Activated naive CD4-positive, alpha-beta T cell treated with anti-CD3 and anti-CD28 coated beads, Interleukin-2, amount 10 ng/mL, durations not matched to agents 7 days and 5 days (primary cell): ENCODE measurements at places on chromosomes 2 and 18.

DNA sequence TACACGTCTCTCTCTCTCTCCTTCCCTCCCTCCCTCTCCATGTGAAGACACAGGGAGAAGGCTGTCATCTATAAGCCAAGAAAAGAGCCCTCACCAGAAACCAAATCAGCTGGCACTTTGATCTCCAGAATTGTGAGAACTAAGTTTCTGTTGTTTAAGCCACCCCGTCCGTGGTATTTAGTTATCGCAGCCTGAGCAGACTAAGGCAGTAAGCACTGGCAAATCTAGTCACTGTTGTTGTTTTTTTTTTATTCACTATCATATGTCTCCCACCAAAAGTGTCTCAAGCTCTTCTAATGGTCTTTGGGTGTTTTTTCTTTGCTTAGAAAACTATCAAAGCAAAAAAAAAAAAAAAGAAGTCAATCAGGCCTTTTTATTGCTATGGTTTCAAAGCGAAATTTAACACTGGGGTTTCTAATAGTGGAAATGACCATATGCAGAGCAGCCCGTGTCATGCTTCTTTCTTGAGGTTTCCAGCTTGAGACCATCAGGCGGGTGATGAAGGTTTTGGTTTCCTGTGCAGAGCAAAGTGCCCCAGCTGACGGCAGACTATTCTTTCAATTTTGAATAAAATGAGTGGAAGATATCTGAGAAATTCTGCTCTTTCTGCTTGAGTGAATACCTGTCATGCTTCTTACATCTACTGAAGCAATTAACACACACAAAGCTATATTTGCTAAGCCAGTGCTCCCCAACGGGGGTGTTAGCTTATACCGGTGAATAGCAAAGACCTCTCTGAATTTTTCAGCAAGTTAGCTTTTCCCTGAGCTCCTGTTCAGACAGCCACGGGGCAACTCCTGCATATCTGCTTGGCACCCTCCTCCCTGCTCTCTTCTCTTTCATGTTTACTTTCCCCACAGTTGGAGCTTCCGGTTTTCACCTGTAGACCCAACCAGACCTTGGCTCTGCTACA is 394.1 kb upstream of the ATP5MC3 start:
- no peak for DNase-seq
- no peaks in the 10 kb centered on the region for H3K4me1 ChIP-seq

- H3K4me1 ChIP-seq, result no peaks in the 10 kb centered on the region
- H3K27me3 ChIP-seq, result peaks cover 35% of the 10 kb centered on the region
- no peak overlapping the region for H3K27ac ChIP-seq
- DNase-seq, result no peak
- H3K36me3 ChIP-seq, result no peaks in the 10 kb centered on the region
These were observed 163.9 kb downstream of the GFPT1 start for GRCh38 chr2:69222953-69223658.

DNA sequence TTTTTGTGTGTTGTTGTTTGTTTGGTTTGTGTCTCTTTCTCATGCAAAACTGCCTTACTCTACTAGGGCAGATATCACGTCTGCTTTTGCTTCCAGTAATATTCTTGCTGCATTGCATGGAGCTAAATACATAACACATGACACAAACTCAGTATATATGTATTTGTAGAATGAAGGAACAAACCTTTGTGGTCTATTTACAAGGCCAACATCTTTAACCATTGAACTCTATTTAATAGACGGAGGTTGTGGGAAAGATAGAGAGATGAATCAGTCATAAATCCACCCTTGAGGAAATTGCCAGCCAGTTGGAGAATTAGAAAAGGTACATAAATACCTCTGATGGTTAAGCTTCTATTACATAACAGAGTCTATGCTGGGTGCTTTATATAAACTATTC is 26.0 kb upstream of the IL1RL1 start:
- peaks cover 2% of the 10 kb centered on the region for H3K36me3 ChIP-seq
- no peak overlapping the region for H3K4me3 ChIP-seq
- H3K4me1 ChIP-seq, result peaks cover 14% of the 10 kb centered on the region

DNA sequence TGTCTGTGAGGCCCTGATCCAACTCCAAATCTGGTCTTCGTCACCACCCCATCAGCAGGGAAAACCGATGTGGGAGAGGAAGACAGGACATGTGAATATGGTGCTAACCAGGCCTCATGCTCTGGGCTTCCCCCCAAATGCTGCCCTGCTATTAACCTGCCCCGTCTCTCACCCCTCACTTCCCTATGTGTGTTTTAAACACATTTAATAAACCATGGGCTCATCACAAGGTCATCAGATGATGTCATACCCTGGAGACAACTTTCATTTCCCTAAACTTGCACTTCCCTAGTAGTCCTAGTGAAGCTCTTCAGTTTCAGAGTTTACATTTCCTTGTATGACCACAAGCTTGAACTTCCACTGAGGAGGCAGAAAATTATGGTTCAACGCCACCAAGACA is 49.9 kb downstream of the CD8B2 start:
- H3K36me3 ChIP-seq, result no peaks in the 10 kb centered on the region
- DNase-seq, result no peak
- H3K27me3 ChIP-seq, result peaks cover 16% of the 10 kb centered on the region

DNA sequence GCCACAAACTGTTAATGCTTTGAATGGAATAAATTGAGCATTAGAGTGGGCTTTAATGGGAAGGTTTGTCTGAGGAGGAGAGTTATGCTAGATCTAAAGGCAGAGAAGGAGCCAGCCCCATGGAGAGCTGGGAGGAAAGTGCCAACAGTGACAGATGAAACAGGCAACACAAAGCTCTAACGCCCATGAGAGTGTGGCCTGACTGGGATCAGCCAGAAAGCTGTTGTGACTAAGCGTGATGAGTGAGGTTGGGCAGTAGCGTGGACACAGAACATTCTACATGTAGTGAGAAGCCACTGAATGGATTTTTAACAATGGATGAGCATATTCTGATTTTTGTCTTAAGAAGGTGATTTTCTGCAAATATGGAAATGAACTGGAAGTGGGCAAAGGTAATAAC is 185.3 kb upstream of the SIX2 start:
- DNase-seq, result no peak
- H3K27ac ChIP-seq, result no peak overlapping the region
- no peaks in the 10 kb centered on the region for H3K4me1 ChIP-seq
- H3K27me3 ChIP-seq, result peaks cover 10% of the 10 kb centered on the region
- no peak overlapping the region for H3K4me3 ChIP-seq
- H3K36me3 ChIP-seq, result no peaks in the 10 kb centered on the region

- H3K27ac ChIP-seq, result no peak overlapping the region
- H3K4me1 ChIP-seq, result no peaks in the 10 kb centered on the region
- H3K4me3 ChIP-seq, result no peak overlapping the region
- H3K36me3 ChIP-seq, result no peaks in the 10 kb centered on the region
These were observed 186.9 kb downstream of the ZFP36L2 start for GRCh38 chr2:43039376-43040080.

DNA sequence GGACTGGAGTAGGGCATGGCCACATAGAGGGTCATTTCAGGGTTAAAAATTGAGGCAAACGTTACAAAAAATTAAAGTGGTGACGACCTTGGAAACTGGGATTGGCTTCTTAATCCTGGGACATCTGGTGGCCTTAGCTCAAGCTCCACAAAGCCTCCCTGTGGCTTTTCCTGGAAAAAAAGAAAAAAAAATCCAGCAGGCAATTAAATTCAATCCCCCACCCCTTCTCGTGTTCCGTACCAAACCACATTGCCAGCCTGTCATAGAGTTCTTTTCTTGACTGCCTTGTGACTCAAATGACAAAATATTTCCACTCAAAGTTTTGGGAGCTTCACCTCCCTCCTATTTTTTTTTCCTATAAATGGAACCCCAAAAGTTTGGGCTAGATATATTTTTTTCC is 195.6 kb downstream of the HRH4 start:
- H3K27ac ChIP-seq, result no peak overlapping the region
- no peak for DNase-seq
- peaks cover 18% of the 10 kb centered on the region for H3K4me1 ChIP-seq
- H3K36me3 ChIP-seq, result no peaks in the 10 kb centered on the region
- no peak overlapping the region for H3K4me3 ChIP-seq

GRCh38 chr18:21760321-21760720 is 19.7 kb downstream of the MIB1 start:
- no peaks in the 10 kb centered on the region for H3K4me1 ChIP-seq
- H3K27me3 ChIP-seq, result no peaks in the 10 kb centered on the region
- no peak overlapping the region for H3K27ac ChIP-seq
- DNase-seq, result no peak

- peaks cover 21% of the 10 kb centered on the region for H3K27me3 ChIP-seq
- H3K4me3 ChIP-seq, result no peak overlapping the region
- H3K36me3 ChIP-seq, result no peaks in the 10 kb centered on the region
- H3K27ac ChIP-seq, result no peak overlapping the region
- no peaks in the 10 kb centered on the region for H3K4me1 ChIP-seq
These were observed 30.2 kb downstream of the CABLES1 start for GRCh38 chr18:23165271-23166068.

- no peaks in the 10 kb centered on the region for H3K27me3 ChIP-seq
- no peaks in the 10 kb centered on the region for H3K36me3 ChIP-seq
- no peaks in the 10 kb centered on the region for H3K4me1 ChIP-seq
- DNase-seq, result no peak
- H3K27ac ChIP-seq, result no peak overlapping the region
- H3K4me3 ChIP-seq, result no peak overlapping the region
These were observed 20.9 kb downstream of the ITGAV start for GRCh38 chr2:186610785-186611184.

- no peaks in the 10 kb centered on the region for H3K36me3 ChIP-seq
- H3K27me3 ChIP-seq, result no peaks in the 10 kb centered on the region
- DNase-seq, result peak; percentile 14
These were observed 232.6 kb downstream of the ATAD2B start for GRCh38 chr2:23694058-23695045.

DNA sequence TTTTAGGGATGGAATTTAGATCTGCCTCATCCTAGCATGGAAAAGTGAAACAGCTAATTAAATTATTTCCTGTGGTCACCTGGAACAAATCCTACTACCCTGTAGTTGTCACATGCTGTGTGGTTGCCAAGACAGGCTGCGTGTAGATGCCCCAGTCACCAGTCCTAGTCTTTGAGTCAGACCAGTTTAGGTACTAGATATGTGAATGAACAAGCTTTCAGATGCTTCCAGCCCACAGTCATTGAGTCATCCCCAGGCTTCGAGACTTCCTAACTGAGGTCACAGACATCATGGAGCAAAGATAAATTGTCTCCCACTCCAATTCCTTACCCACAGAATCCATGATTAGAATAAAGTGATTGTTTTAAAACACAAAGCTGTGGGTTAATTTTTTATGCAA is 35.8 kb upstream of the GRB14 start:
- no peak for DNase-seq
- H3K4me1 ChIP-seq, result no peaks in the 10 kb centered on the region
- H3K27me3 ChIP-seq, result no peaks in the 10 kb centered on the region
- no peaks in the 10 kb centered on the region for H3K36me3 ChIP-seq
- H3K4me3 ChIP-seq, result no peak overlapping the region
- H3K27ac ChIP-seq, result no peak overlapping the region

- H3K27ac ChIP-seq, result no peak overlapping the region
- peak overlapping the region; percentile 93 for H3K4me3 ChIP-seq
- no peak for DNase-seq
These were observed 1.5 kb downstream of the RALB start for GRCh38 chr2:120254178-120254577.

DNA sequence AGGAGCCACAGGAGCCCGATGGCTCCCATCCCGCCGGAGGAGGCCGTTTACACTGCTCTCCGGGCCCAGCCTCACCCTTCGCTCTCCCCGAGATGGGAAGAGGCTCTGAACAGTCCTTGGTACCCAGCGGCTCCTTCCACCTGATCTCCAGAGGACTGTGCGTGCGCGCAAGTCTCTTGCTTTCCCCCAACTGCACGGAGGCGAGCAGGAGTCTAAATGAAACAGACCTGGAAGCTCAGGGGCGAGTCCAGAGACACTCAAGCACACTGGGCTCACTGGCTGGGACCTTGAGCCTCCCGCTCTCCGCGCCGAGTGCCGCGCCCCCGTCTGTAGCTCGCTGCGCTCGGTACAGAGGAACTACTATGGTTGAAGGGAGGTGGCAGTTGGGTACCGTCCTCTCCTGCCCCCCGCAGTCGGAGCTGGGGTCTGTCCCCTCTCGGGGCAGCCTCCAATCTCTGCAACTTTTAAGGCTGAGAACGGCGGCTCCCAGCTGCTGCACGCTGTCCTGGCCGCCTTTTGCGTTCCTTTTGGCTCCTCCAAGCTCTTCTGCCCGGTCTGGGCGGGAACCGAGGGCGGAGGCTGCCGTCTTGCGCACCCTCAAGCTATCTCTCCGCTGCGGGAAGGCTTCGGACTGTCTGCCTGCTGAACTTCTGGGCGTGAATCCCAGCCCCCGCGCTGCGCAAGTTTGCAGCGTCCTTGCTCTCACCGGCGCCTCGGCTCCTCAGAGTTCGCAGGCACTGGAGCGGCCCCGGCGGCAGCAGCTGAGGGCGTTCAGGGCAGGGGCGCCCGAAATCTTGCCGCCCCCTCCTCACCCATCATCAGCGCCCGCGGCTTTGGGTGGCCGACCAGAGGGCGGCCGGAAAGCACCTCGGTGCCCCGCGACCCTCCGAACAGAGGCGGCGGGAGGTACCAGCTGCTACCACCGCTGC is 491 bp downstream of the ALK start:
- H3K4me1 ChIP-seq, result peaks cover 10% of the 10 kb centered on the region
- H3K27me3 ChIP-seq, result peaks cover 49% of the 10 kb centered on the region
- DNase-seq, result no peak
- H3K4me3 ChIP-seq, result no peak overlapping the region

- DNase-seq, result no peak
- H3K36me3 ChIP-seq, result no peaks in the 10 kb centered on the region
- H3K27ac ChIP-seq, result no peak overlapping the region
- H3K27me3 ChIP-seq, result peaks cover 15% of the 10 kb centered on the region
These were observed 40.7 kb downstream of the RHOB start for GRCh38 chr2:20487392-20488174.

- H3K4me1 ChIP-seq, result no peaks in the 10 kb centered on the region
- H3K36me3 ChIP-seq, result no peaks in the 10 kb centered on the region
- no peak overlapping the region for H3K27ac ChIP-seq
- H3K4me3 ChIP-seq, result no peak overlapping the region
These were observed 62.8 kb upstream of the TSPYL6 start for GRCh38 chr2:54318821-54319220.

DNA sequence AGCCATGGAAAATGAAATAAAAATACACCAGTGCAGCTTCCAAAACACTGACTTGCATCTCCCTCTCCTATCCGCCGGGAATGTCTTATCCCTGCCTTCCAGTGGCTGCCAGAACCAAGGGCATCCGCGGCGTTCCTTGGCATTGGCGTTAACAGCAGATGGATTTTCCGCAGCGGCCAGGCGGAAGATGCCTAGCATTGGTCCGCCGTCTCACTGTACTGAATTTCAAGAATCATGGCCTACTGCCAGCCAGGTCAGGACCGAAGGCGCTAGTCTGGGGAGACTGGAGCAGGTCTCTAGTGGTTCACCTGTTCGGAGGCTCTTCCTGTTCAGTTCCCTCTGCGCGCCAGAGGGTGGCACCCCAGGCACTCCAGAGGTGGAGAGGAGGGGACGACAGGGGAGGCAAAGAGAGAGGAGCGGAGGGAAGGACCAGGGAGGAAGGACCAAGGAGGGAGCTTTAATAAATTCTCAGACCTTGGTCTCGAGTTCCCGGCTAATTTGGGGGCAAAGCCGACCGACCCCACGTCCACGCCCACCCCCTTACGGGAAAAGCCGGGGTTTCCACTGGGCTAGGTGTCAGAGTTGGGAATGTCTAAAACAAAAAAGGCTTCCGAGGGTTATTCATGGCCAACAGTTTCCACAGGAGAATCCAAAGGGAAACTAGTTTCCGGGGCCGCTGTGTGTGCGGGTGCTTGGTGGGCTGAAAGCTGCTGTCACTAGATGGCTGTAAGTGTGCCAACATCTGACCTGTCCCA is 3.7 kb upstream of the BCL2L11 start:
- peaks cover 6% of the 10 kb centered on the region for H3K36me3 ChIP-seq
- peaks cover 91% of the 10 kb centered on the region for H3K27me3 ChIP-seq
- H3K4me1 ChIP-seq, result peaks cover 40% of the 10 kb centered on the region
- H3K4me3 ChIP-seq, result peak overlapping the region; percentile 64
- H3K27ac ChIP-seq, result peak overlapping the region; percentile 49
- peak; percentile 82 for DNase-seq
